ENCODE measurements at places on chromosomes 13 and 19.

GRCh38 chr13:54433493-54434206 lies 1405.0 kb downstream of the OLFM4 start:
- DNase-seq: no peak

- no peak for DNase-seq
These were observed 16.5 kb downstream of the CYP4F22 start for GRCh38 chr19:15524781-15525180.

DNA sequence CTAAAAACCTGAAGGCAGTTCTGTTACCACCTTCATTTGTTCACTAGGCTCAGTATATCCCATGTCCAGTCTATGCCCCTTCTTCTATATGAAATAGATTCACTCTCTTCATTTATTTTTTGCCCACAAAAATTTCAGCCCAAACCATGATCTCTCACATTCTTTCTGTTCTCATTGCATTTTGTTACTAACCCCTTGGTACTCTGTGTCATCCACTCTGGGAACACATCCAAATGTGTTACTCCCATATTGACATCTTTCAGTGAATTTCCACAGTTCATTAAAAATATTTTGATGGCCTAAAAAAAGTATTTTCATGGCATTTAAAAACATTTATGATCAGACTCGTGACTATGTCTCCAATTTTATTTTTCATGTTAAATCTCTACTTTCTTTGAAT lies 378.9 kb downstream of the SLITRK1 start:
- no peak for DNase-seq

- DNase-seq: no peak
These were observed 6.6 kb downstream of the SSBP4 start for GRCh38 chr19:18425515-18426415.

DNA sequence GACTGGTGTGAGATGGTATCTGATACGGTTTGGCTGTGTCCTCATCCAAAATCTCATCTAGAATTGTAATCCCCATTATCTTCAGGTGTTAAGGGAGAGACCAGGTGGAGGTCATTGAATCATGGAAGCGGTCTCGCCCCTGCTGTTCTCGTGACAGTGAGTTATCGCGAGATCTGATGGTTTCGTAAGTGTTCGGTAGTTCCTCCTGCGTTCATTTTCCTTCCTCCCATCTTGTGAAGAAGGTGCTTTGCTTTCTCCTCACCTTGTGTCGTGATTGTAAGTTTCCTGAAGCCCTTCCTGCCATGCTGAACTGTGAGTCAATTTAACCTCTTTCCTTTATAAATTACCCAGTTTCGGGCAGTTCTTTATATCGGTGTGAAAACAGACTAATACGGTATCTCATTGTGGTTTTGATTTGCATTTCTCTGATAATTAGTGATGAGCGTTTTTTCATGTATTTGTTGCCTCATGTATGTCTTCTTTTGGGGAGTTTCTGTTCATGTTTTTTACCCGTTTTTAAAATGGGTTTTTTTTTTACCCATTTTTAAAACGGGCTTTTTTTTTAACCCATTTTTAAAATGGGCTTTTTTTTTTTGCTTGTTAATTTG lies 102.8 kb upstream of the SLC10A2 start:
- DNase-seq: no peak
